T-helper 1 cell (primary cell): ENCODE measurements at places on chromosomes 16 and 17.

GRCh38 chr17:78337244-78338109 lies 22.4 kb downstream of the SOCS3 start:
- no peak for DNase-seq

DNA sequence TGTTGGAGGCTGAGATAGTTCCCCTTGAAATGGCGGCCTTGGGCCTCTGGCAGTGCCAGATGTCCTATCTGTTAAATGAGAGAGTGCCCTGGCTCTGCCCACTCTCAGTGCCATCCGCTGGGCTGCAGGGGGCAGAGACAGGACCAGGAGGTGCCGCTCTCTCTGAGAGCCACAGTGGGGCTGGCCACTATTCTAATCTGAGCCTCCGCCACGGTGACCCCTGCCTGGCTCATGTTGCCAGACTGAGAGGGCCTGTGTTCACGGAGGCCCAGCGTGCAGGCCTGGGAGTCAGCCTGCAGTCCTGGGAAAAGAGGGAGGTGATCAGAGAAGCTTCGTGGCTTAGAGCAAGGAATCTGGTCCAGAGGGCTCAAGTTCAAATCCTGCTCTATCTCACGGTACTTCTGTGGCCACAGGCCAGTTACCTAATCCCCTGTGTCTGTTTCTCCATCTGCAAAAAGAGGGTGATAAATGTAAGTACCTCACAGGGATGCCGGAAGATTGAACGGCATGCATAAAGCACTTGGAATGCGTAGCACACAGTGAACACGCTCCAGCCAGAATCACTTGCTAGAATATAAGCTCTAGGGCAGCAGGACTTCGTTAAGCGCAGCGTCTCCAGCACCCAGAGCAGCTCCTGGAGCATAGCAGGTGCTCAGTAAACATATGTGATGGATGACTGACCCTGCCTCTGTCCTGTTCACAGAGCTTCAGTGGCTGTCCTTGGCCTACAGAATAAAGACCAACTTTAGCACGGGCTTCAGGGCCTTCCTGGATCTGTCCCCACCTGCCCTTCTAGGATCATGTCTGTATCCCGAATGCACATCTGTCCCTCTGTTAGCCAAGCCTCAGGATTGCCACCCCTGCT lies 6.3 kb downstream of the ATP2A3 start:
- DNase-seq = no peak

- no peak for DNase-seq
Observed at GRCh38 chr16:88377961-88378360, 4.8 kb upstream of the ZNF469 start.

DNA sequence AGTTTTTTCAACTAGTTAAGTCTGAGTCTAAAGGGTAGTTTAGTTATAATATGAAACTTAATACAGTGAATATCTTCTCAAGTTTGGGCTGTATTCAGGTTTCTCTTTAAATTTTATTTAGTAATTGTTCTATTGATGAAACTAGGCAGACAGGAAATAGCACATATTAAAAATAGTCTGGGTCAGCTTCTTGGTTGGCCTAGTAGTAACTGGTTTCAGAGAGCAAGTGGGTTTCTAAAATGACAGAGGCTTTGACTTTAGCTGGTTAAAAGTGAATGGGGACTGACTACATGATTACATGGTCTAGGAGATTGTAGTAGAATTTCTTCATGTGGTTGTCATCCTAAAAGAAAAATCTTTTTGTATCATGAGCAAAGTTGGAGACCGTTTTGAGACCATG lies 46.8 kb downstream of the OMG start:
- no peak for DNase-seq

DNA sequence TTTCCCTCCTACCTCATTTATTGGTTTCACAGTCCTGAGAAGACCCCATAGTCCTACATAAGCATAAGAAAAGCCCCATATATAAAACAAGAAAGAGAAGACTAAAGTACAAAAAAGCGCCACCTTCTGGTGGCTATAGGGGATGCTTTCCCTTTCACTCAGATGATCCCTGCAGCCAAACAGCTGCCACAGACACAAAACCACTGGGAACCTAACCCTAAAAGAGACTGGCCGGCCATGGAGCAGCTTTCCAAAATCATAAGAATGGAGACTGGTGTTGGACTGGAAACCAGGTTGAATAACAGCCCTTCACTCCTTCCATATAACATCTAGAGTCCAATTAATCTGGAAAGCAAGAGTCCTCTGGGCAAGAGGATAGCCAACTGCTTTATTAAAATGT lies 11.4 kb downstream of the DYNC1LI2 start:
- peak; percentile 19 for DNase-seq

GRCh38 chr16:46648656-46649055 lies 27.5 kb upstream of the SHCBP1 start:
- DNase-seq = no peak

DNA sequence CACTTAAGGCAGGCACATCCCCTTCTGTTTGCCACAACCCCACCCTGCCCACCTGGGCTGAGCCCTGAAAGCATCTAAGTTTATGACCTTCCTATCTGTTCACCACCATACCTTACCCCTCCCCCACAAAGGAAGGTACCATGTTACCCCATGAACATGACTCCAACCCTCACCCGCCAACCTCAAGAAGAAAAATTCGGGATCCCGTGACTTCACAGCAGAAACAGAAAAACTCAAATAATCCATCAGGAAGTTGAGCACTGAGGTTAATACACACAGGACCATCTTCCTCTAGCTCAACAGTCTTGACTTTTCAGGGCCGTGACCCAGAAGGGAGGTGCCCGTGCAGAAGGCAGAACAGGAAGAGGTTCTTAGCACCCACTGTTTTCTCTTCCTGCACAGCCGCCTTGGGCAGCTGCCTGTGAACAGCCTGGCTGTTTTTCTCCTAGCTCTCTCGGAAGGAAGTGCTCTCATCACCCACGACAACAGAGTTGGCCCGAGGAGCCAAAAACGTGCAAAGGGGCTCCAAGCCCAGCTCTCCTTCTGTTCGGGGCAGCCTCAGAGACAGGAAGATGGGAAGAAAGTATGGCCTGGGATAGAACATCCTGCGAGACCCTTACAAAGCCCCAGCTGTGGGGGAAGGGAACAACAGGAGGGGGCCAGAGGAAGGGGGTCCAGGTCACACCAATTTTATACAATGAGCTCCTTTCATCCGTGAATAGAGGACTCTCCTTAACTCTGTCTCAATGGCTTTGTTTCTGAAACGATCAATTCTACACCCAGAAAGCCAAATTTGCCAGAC lies 101.1 kb downstream of the XYLT1 start:
- DNase-seq = peak; percentile 68

- DNase-seq = no peak
Observed at GRCh38 chr17:33116021-33116551, 124.4 kb downstream of the SPACA3 start.

- no peak for DNase-seq
Observed at GRCh38 chr16:4981473-4981872, 23.3 kb downstream of the SEC14L5 start.

GRCh38 chr17:75240394-75241142 lies 20.8 kb downstream of the GGA3 start:
- no peak for DNase-seq

GRCh38 chr16:89410794-89411309 lies 79.5 kb downstream of the ANKRD11 start:
- no peak for DNase-seq

GRCh38 chr17:1058423-1059130 lies 61.6 kb downstream of the TIMM22 start:
- DNase-seq = peak; percentile 13

- no peak for DNase-seq
Observed at GRCh38 chr16:86479419-86479818, 30.9 kb upstream of the FOXF1 start.

- DNase-seq = no peak
Observed at GRCh38 chr17:26765860-26766709, 527.8 kb upstream of the WSB1 start.

DNA sequence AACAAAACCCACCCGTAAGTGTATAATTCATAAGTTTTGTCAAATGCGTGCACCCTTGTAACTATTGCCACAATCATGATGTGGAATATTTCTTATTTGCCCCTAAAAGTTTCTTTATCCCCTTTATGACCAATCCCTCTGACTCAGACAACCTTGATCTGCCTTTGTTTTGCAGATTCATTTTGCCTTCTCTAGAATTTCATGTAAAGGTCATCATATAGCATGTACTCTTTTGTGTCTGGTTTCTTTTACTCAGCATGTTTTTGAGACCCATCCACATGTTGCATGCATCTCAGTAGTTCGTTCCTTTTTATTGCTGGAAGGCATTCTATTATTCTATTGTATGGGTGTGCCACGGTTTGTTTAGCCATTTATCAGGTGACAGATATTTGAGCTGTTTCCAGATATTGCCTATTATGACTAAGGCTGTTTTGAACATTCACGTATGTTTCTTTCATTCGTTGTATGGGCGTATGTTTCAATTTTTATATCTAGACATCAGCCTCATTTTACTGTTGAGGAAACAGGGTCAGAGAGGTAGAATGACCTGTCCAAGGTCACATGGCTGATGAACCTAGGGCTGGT lies 192.4 kb downstream of the RAB11FIP4 start:
- DNase-seq = no peak

- no peak for DNase-seq
Observed at GRCh38 chr17:10031606-10032005, 126.5 kb upstream of the RCVRN start.

- no peak for DNase-seq
Observed at GRCh38 chr17:62684179-62684578, 56.7 kb downstream of the MRC2 start.

DNA sequence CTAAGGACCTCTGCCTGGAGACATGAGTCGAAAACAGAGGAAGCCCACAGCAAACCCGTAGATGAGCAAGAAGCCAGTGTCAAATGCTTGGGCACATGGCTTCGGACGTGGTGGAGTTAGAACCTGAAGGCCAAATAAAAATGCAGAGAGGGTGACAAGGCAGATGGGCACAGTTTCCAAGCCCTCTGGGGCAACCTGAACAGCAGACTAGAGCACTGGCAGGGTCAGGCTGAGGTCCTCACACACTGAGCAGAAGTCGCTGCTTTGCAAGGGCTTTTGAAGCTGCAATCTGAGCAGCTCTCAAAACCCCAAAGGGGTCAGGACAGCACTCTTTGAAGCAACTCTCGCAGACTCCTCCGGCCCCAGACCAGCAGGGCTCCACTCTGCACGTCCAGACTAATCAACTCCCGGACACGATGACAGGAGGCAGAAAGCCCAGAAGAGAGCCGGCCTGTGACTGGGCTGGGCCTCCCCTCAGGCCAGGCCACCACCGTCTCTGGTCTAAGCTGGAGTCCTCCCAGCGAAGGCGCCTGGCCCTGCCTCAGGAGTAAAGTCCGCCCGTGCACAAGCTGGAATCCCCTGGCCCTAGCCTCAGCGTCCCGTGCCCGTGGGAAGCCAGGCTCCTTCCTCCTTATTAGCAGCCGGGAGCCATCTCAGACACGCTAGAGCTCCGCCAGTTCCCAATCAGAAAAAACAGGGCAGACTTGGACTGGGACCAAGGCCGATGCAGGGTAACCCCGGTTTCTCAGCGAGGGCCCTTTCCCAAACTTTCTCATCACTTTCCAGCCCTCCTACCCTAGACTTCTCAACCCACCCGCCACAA lies 924 bp downstream of the SMARCD2 start:
- no peak for DNase-seq

- DNase-seq = no peak
Observed at GRCh38 chr16:49671333-49671732, 184.6 kb downstream of the ZNF423 start.

- DNase-seq = no peak
Observed at GRCh38 chr17:27810902-27811557, 10.7 kb upstream of the NOS2 start.

- no peak for DNase-seq
Observed at GRCh38 chr17:80498920-80499410, 22.6 kb upstream of the NPTX1 start.

GRCh38 chr16:84554627-84555328 lies 50.3 kb upstream of the MEAK7 start:
- no peak for DNase-seq

DNA sequence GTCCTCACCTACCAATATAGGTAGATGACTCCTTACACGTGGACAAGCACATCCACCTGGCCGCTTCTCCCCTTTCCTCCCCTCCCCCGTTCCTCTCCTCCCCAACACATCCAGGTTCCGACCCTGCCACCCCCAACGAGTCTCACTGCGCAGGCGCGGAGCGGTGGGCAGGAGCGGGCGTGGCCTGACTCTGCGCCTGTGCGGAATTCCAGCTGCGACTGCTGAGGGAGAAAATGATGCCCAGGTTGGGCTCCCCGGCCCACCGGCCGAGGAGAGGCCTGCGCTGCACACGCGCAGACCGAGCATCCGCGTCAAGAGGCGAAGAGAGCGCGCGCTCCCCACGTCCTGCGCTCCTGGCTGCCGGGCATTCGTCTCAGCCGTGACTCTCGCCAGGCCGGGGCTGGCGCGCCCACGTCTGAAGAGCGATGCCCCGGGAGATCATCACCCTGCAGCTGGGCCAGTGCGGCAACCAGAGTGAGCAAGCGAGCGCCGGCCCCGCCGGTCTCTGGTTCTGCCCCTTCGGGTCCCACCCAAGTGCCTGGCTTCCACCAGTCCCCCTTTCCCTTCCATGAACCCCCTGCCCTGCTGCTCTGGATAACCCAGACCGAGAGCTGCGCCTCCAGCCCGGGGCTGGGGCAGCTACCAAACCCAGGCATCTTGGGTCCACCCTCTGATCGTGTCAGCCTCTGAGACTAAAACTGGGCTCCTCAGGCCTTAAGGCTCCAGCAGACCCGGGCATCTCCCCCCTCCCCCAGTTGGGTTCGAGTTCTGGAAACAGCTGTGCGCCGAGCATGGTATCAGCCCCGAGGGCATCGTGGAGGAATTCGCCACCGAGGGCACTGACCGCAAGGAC lies at the start of gene TUBG2:
Gene TUBG2 (plus strand): TSS at position 206 of the 853 bp plus-strand sequence. CDS start 220 bp downstream, at position 426.
- DNase-seq = peak; percentile 47

- DNase-seq = no peak
Observed at GRCh38 chr17:18163547-18163946, 20.1 kb upstream of the ALKBH5 start.

- no peak for DNase-seq
Observed at GRCh38 chr17:2481760-2482159, 29.9 kb downstream of the METTL16 start.

- DNase-seq = no peak
Observed at GRCh38 chr17:43416998-43417890, 18.5 kb downstream of the ARL4D start.

GRCh38 chr16:84913315-84913714 lies 93.5 kb downstream of the CRISPLD2 start:
- DNase-seq = no peak

- no peak for DNase-seq
Observed at GRCh38 chr17:49798738-49799137, 10.3 kb downstream of the KAT7 start.
